ENCODE measurements at places on chromosomes 4 and X.

GRCh38 chr4:79576429-79576753 lies 168.4 kb upstream of the GK2 start:
- no peak for DNase-seq

DNA sequence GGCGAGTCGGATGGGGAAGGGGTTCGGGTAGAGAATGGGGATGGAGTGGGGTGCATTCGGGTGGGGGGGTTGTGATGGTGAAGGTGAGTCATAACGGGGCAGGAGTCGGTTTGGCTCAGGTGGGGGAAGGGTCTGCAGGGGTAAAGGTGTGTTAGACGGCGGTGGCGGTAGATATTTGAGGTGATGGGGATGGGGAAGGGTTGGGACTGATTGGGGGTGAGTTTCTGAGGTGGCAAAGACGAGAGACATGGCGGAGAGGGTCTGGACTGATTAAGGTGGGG lies 738 bp downstream of the SYP start:
- no peak for DNase-seq

DNA sequence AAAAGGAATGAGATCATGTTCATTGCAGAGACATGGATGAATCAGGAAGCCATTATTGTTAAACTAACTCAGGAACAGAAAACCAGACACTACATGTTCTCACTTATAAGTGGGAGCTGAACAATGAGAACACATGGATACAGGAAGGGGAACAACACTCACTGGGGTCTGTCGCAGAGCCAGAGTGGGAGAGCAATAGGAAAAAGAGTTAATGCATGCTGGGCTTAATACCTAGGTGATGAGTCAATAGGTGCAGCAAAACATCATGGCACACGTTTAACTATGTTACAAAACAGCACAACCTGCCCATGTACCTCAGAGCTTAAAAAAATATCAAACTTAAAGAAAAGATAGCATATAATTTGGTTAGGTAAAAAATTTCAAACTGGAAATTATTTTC lies 281.4 kb downstream of the PABPC4L start:
- DNase-seq: no peak

DNA sequence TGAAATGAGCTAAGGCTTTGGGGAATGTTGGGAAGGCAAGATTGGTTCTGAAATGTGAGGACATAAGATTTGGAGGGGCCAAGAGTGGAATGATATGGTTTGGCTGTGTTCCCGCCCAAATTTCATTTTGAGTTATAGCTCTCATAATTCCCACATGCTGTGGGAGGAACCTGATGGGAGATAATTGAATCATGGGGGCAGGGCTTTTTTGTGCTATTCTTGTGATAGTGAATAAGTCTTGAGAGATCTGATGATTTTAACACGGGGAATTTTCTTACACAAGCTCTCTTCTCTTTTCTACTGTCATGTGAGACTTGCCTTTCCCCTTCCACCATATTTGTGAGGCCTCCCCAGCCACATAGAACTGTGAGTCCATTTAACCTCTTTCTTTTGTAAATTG lies 157.6 kb upstream of the C1QTNF7 start:
- no peak for DNase-seq

- no peak for DNase-seq
Observed at GRCh38 chrX:77597511-77597910, 150.3 kb downstream of the FGF16 start.

- no peak for DNase-seq
Observed at GRCh38 chrX:51931566-51932150, 38.2 kb downstream of the MAGED1 start.

GRCh38 chr4:101286663-101287062 lies 60.7 kb downstream of the PPP3CA start:
- no peak for DNase-seq

DNA sequence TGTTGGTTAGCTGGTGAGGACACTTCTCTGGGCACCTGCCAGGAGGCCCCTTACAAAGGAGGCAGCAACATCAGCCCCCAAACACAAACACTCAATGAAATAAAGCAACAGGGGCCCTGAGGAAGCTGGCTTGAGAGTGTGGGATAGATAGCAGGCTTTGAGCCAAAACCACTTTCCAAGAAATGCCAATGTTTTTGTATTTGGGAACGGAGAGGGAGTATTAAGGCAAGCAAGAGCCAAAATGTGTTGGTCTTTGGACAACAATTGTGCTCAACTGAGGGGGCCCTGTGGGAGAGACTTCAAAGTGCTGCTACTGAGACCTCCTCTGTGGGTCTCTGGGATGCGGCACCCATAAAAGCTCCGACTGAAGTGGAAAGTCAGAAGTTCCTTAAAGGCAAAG lies 41.0 kb downstream of the RAI2 start:
- DNase-seq: no peak

DNA sequence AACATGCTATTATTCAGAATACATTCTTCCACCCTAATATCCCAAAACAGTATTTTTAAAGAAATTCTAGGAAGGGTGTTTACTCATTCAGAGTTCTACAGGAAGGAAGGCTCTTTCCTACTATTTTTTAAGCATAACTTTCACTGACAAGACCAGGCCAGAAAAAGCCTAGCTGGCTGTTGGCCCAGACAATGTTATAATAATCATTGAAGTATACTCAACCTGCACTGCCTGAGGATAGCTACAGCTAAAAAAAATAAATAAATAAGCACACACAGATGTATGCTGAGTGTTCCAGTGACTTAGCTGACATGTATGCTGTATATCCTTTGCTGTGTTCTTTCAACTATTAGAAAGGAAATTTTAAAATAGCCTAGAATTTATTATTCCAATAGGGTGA lies 145.8 kb upstream of the SPRY1 start:
- no peak for DNase-seq

GRCh38 chrX:139298437-139298836 lies 232.1 kb upstream of the F9 start:
- no peak for DNase-seq

DNA sequence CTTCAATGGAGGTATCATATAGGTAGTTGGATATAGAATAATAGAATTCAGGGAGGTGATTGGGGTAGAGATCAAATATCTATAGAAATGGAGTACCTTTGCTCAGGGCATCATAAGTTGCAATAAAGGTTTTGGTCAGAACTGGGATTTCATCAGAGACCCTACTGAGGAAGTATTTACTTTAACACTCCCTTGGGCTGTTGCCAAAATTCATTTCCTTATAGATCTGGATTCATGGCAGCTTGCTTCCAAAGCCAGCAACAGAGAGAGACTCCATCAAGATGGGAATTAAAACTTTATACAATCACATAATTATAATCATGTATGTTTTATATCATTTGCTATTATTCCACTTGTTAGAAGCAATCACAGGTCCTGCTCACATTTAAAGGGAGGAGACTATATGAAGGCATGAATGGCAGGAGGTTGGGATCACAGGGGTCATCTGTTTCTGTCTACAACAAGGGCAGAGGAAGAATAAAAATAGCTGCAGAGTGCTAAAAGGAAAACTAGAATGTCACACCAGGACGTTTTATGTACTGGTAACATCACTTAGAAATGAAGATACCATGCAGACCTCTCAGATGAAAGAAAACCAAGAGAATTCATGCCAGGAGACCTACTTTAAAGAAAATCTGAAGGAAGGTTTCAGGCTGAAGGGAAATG lies 902.1 kb upstream of the LCORL start:
- DNase-seq: no peak

DNA sequence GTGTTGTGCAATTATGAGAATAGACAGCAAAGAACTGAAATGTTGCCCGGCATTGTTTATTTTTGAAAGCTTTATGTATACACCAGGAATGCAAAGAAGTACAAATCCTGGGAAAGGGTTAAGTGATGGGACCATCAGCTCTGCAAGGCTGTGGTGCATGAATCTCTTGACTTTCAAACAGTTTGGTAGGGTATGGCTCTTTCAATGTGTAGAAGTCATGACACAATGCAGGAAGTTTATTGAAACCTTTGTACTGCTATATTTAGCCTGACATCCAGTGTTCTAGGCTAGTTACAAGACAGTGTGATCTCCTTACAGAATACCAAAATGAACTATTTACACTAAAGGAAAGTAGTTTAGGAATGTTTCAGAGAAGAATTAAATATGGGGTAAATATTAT lies 206.8 kb upstream of the HAND2 start:
- no peak for DNase-seq

- no peak for DNase-seq
Observed at GRCh38 chr4:2858451-2859217, 15.0 kb downstream of the ADD1 start.

GRCh38 chr4:79796948-79797347 lies 276.1 kb downstream of the ANTXR2 start:
- DNase-seq: no peak

DNA sequence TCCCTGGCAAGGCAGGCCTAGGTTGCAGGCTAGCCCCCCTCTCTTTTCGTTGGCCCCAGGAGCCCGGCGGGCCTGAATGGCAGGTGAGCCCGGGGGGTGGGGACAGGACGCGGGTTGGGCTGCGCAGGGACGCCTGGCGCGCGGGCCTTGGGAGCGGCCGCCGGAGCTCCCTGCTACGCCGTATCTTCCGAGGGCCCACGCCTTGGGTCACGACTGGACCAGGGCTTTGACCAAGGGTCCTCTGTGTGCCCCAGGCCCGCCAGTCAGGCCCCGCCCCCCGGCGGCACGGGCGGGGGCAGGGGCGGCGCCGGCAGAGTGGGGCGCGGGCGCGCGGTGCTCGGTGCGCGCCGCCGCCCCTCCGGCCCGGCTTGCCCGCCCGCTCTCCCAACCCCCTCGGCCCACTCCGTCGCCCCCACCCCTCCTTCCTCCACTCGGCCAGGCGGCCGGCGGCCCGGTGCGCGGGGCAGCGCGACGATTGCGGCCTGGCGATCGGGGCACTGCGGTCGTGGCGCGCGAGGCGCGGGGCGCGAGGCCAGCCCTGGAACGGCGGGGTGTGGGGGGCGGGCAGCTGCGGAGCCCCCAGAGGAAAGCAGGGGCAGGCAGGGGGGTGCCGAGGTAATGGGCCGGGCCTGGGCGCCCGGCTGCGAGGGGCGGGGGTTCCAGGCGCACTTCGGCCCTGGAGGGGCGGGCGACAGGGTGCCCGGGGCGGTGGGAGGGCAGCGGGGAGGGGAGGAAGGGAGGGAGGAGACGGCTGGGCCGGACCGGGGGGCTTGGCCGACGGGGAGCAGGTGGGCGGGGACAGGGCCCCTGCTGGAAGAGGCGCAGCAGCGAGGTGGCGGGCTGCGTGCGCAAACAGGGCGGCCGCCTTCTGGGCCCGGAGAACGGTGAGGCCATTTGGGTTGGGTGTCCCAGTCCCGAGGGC lies at the start of gene PRRG3:
TSS of gene PRRG3 (plus strand) at position 798 of the 922 bp plus-strand sequence. CDS start 3,357 bp downstream, outside the sequence.
- DNase-seq: no peak

GRCh38 chr4:153020457-153020856 lies 84.3 kb downstream of the FHDC1 start:
- DNase-seq: no peak

GRCh38 chr4:105808750-105809041 lies 86.6 kb upstream of the NPNT start:
- no peak for DNase-seq

DNA sequence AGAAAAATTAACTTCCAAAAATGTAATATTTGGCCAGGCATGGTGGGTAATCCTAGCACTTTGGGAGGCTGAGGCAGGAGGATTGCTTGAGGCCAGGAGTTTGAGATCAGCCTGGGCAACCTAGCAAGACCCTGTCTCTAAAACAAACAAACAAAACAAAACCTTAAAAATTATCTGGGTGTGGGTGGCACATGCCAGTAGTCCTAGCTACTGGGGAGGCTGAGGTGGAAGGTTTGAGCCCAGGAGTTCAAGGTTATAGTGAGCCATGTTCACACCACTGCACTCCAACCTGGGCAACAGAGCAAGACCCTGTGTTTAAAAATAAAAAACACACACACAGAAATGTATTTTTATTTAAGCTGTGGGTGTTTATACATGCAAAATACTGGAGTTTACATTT lies 12.0 kb downstream of the FAM120C start:
- no peak for DNase-seq

- no peak for DNase-seq
Observed at GRCh38 chrX:153525451-153525850, 8.0 kb downstream of the ATP2B3 start.

DNA sequence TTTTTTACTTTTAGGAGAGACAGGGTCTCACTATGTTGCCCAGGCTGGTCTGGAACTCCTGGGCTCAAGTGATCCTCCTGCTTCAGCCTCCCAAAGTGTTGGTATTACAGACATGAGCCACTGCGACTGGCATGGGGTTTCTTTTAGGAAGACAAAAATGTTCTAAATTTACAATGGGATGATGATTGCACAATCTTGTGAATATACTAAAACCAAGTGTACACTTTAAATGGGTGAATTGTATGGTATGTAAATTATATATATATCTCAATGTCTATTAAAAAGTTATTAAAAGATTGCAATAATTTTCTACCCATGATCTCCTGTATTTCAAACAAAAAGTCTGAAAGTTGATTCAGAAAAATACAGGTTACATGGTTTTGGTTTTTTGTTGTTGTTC lies 9.1 kb upstream of the MAGIX start:
- DNase-seq: no peak

- DNase-seq: no peak
Observed at GRCh38 chrX:24002167-24002566, 24.8 kb downstream of the KLHL15 start.

DNA sequence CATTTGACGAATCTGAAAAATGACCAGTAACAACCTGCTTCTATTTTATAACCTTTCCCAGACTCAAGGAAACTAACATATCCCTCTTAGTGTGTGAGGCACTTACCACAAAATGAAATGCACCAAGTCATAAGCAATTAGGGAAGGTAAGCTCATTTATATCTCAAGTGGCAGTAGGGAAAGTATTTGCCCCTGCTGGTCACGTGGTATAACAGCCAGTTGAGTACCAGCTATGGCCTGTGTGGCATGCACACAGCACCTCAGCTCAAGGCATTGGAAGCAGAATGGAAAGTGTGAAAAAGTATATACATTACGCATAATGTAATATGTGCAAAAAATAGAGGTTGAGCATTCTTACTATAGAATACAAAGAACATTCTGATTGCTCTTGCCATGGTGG lies 178.3 kb upstream of the GYPA start:
- no peak for DNase-seq
